Left ventricle myocardium inferior (tissue), 1 donor: ENCODE measurements at places on chromosomes 1 and 21. TPM values are rescaled to one million over a fixed set of nuclear protein-coding genes. Genes with fewer than 3 reads are reported as not detected.

The RGS13 gene
- 0.22 TPM for total RNA-seq

The AMY1A gene
- not detected for total RNA-seq

The MAP1LC3C gene
- total RNA-seq: 0.19 TPM

The B4GALT2 gene
- total RNA-seq: 40.3 TPM

The KCNK1 gene
- total RNA-seq: 25.2 TPM

The KRTAP12-2 gene
- not detected for total RNA-seq
